Fibroblast of the aortic adventitia (primary cell): ENCODE measurements at places on chromosomes 3 and 15.
A peak's percentile ranks its signal among the peaks of the same experiment; 100 is the strongest.

- no peak for DNase-seq
Observed at GRCh38 chr3:71035886-71036285, 547.6 kb downstream of the FOXP1 start.

GRCh38 chr3:195875482-195876236 is 32.7 kb downstream of the TNK2 start:
- DNase-seq: no peak

DNA sequence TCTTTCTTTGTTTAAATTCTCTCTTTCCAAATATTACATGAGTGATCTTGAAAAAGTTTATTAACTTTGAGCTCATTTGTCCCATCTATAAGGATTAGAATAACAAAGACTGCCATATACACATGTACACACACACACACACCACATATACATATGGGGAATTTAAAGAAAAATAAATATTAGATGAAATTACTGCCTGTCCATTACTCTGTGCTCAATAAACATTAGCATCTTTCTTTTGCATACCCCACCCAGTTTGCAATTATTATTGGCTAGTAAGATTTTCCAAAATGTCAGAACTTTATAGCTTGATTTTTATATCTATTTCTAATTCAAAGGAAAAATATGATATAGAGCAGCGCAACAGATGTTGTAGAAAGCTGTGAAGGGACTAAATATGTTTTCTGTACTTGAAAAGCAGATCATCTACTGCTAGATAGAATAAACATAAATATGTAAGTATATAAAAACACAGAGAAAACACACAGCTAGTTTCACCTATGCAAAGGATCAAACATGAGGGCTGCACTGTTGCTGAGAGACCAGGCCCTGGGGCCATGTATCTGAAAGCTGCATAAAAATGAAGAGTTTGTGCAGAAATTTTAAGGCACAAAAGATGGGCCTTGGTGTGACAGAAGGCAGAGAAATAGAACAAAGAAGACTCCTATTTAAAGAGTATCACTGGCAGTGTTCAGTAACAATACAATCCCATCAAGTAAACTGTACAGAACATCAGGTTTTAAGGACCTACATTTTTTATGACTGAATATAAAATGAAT is 114.2 kb upstream of the NECTIN3 start:
- DNase-seq: no peak

GRCh38 chr15:29113336-29114220 is 156.0 kb downstream of the NSMCE3 start:
- DNase-seq: no peak

DNA sequence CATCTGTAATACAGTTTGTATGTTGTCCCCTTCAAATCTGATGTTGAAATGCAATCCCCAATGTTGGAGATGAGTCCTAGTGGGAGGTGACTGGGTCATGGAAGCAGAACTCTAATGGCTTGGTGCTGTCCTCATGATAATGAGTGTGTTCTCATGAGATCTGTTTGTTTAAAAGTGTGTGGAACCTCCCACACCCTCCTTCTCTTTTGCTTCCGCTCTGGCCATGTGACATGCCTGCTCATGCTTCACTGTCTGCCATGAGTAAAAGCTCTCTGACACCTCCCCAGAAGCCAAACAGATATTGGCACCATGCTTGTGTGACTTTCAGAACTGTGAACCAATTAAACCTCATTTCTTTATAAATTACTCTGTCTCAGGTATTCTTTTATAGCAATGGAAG is 794.0 kb upstream of the CFAP20DC start:
- DNase-seq: no peak

DNA sequence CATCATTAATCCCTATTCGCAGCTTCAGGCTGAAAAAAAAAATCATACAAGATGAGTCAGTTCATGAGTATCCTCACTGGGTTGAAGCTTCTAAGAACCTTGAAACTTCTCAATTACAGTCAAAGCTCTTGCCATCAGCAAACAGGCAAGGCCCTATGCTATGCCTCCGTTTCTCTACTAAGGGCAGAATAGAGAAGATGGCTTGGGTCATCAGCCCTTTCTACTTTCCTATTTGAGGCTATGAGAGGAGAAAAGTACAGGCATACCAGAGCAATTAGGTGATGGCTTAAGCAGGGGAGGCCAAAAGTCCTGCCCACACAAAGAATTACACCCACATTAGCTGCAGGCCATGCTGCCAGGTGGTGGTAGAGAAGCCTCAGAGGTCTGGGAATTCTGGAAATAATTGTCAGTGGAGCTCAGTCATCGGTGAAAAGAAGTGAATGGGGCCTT is 89.0 kb downstream of the MRPL46 start:
- peak; percentile 47 for DNase-seq

- DNase-seq: no peak
Observed at GRCh38 chr15:25226360-25226759, 212.5 kb downstream of the UBE3A start.

- DNase-seq: no peak
Observed at GRCh38 chr3:24451461-24452099, 43.1 kb downstream of the THRB start.

GRCh38 chr3:53511246-53511645 is 16.8 kb downstream of the CACNA1D start:
- no peak for DNase-seq

DNA sequence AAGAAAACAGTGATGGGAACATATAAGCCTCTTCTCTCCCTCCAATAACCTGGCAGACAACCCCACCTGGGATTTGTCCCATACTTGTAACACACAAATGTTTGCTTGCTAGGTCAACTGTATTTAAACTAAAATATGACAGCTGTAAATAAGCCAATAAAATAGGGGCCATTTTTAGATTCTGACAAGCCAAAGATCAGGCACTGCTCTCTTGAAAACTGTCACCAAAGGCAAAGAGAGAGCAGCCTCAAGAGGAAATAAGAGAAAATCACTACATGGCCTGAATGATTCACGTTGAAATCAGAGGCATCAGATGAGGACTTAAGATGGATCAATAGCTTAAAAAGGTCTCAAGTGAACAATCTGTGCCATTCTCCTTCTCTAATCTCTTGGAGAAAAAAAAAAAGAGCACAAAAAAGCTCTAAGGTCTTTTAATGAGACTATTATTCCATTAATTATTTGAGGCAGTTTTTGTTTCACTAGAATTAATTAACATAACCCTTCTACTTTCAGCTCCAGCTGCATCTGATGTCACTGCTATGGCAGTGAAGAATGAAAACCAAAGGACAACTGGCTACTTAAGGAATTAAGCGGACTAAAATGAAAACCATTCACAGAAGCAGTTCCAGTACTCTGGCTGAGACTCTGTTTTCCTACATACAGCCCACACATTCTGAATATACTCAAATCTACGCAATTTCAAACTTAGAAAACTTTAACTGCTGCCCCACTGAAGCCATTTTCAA is 19.0 kb downstream of the MYO5A start:
- no peak for DNase-seq

- DNase-seq: peak; percentile 88
Observed at GRCh38 chr3:51799879-51800749, 21.1 kb upstream of the IQCF6 start.

DNA sequence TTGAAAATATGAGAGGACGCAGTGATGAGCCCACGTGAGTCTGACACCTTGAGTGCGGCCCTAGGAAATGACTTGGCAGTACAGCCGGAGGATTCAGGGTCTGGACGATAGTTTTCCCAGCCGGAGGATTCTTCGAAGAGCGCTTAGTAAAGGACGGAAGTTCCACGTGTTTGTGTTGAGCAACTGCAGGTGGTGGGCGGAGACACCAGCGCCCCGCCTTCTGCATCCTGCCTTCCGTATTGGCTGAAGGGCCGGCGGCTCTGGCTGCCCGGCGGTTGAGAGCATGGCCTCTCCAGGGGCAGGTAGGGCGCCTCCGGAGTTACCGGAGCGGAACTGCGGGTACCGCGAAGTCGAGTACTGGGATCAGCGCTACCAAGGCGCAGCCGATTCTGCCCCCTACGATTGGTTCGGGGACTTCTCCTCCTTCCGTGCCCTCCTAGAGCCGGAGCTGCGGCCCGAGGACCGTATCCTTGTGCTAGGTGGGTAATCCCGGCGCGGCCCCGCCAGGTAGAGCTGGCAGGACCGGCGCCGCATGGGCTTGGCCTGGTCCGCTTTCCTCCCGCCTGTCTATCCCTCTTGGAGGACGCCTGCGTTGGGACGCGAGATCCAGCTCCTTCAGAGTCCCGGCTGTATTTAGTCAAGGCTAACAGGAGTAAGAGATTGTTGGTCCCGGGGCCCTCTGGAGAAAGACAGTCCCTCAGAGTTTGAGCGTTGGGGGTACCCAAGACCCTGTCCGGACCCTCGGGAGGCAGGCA is at the start of gene EEF1AKMT4:
EEF1AKMT4 (plus strand) TSS at position 261 of the 755 bp plus-strand sequence; CDS start at position 284, 23 bp downstream.
- DNase-seq: peak; percentile 99

- no peak for DNase-seq
Observed at GRCh38 chr3:189703865-189704264, 72.7 kb downstream of the TP63 start.

DNA sequence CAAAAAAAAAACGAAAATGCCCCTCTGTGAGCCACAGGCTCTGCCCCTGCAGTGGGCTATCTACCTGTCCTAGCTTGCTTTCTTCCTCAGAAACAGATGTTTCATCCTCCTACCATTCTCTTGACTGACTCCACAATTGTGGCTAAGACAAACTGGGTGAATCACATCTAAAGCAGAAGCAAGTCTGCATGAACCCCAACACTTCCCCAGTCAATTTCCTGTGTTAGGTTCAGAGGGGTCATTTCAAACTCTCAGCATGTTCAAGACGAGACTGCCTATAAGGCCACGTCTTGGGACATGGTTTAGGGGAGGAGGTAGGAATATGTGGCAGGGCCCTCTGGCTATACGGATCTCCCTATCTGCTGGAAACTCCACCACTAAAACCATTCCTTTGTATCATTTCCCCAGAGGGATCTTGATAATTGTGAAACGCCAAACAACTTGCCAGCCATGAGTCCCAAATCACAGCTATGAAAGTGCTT is 28.6 kb upstream of the ANKDD1A start:
- DNase-seq: peak; percentile 69

GRCh38 chr3:190384309-190384756 is 3.6 kb upstream of the CLDN16 start:
- DNase-seq: peak; percentile 68

DNA sequence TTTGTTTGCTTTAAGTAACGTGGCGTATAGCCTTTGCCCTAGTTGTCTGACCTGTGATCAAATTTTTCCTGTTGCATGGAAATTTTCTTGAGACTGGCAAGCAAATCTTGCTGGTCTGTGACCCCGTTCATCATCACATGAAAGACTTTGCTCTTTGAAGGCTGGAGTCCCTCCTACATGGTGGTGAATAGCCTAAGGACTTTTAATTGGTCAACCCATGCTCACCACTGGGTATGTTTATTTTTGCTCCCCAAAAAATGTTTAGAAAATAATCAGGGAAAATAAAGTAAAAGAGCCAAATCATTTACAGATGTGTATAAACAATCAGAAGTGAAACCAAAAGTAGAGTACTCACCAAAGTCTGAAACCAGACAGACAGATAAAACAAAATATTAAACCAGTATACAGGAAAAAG is 1075.3 kb upstream of the ALCAM start:
- DNase-seq: peak; percentile 19

GRCh38 chr3:114178770-114179368 is at the start of gene DRD3:
Gene DRD3, minus strand, starts transcription at chr3:114179052. Its CDS starts 7,060 bp downstream, at chr3:114171992.
- DNase-seq: peak; percentile 65

- peak; percentile 71 for DNase-seq
Observed at GRCh38 chr15:64842986-64843561, 1.4 kb downstream of the PLEKHO2 start.

DNA sequence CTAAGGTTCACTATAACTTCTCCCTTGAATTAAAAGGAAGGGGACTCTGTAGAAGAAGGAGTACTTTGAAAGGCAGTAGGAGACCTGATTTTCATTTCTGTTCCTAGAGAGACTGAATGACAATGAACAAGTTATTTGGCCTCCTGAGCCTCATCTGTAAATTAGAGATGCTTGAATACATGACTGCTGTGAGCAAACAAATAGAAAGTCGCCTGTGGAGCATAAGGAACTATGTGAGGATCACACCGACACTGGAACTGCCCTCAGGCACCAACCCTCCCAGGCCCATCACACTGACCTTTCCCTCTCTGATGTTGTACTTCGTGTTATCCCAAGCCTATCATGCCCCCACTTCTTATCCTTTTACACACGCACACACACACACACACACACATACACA is 48.6 kb downstream of the IMPG2 start:
- no peak for DNase-seq

DNA sequence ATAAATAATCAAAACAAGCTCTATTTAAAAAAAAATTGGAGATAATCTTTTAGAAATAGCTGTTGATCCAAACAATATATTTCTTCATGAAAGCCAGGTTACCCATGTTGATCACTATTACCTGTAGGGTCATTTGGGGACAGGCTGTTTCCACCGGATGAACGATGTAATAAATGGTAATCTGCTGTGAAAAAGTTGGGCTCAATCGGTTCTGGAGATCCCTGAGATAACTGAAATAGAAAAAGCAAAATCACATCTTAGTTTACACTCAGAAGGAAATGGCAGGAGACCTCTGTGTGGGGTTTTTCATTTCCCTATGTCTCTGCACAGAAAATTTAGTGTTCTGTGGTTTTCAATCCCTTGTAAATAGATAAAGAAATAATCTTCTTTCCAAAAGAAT is 249.5 kb downstream of the NEK10 start:
- no peak for DNase-seq

GRCh38 chr15:87368511-87368910 is 888.0 kb downstream of the NTRK3 start:
- DNase-seq: peak; percentile 32

DNA sequence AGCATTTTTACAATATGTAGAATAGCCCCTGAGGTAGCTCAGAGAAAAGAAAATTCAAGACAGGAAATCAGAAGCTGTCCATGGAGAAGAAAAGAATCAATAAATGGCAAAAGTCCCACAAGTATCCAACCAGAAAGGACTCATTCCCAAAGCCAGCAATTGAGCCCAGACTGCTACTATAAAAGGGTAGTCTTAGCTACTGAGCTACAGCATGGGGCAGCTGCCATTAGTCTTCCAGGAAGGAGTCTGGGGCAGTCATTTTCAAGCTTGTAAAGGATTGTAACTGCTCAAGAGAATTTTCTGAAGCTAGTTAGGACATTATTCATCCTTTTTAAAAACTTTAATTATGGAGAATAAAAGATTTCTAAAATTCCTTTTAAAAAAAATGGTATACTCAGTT is 10.5 kb downstream of the LEKR1 start:
- no peak for DNase-seq

GRCh38 chr3:113051787-113052186 is 61.0 kb downstream of the GTPBP8 start:
- DNase-seq: peak; percentile 53

DNA sequence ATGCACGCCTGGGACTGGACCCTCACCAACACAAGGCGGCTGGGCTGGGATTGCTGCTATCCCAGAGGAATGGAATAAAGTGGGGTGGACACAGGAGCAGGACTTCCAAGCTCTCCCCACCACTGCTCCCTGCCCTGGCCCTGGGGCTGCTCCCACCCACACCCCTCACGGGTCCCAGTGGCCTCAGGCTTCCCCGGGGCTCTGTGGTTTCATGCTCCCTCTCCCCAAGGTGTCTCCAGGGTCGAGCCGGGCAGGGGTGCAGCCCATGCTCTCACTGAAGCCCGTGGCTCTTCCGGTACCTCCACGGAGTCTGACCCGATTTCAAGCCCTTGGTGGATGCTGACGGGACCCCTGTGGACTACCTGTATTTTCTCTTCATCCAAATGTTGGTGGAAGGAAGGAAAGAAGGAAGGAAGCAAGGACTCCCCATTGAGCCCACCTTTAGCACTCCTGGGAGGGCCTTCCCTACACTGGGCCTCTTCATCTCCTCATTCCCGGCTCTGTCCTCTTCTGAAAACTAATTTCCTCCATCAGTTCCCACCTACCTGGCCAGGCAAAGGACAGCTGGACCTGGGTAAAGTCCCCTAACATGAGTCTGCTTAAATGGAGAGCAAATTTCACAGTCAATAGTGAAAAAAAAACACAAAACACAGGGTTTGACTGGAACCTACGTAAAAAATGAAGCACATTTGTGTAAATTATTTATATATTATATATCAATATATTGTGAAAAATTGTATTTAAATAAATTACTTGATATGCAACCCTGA is 44.0 kb upstream of the PCSK6 start:
- no peak for DNase-seq
